ENCODE measurements at places on chromosomes 7 and 10.

GRCh38 chr10:30591249-30591670, 38.3 kb downstream of the LYZL2 start:
- peak; percentile 9 for DNase-seq

DNA sequence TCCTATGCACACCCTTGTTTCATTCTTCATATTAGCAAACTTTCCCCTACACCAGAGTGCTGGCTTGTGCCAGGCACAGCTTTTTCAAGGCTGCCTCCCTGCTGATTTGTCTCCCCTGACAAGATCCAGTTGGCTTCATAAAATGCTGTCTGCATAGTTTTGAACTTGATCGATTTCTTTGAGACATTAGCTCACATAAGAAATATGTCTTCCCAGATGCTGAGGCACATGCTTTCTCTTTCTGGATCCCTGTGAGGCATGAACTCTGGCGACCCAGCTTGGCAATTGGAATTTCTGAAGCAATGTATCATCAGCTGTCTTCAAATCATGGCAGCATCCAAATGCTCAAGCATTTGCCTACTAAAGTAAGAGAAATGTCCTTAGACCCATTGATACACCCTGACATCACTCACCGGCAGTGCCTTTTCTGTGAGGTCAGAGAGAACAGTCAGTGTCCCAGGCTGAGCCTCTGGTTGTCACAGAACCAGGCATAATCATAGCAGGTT, 616.4 kb upstream of the GHITM start:
- DNase-seq = no peak

GRCh38 chr7:134599371-134599770, 47.3 kb upstream of the BPGM start:
- no peak for DNase-seq

DNA sequence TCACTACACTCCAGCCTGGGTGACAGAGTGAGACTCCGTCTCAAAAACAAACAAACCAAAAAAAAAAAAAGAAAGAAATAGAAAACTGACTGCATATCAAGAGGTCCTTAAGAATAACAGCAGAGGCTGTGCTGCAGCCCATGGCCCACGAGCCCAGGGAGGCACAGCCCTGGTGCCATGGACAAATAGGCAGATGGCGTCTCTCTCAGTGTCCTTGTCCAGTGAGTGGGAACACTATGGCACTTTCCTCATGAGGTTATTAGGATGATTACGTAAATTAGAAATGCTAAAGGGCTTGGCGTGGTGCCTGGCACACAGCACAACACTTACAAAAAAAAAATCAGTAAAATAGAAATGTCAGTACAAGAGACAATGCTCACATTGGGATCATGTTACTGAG, 33.4 kb upstream of the PFKP start:
- no peak for DNase-seq

- DNase-seq = no peak
Measured at GRCh38 chr7:13017881-13018280, 330.4 kb downstream of the ARL4A start.

DNA sequence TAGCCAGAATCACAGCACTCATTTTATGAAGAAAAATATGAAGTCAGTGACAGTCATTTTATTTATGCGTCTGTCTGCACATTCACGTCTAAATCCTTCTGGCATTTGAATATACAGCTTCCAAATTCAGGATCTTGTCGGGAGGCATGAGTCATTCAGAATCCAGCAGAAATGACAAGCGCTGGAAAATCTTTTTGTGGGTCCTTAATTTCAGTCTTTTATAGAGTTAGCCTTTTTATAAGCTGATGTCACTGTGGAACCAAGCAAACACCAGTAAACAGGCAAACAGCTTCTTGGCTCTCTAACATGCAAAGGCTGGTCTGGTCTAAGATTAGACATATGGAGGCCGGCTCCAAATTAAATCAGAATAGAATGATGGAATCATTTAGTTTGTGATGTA, 388.2 kb upstream of the TEX47 start:
- DNase-seq = no peak

Data from T-helper 2 cell treated with Interferon-gamma antibody and Interleukin-4, amounts not matched to agents 5 μg/mL and 100 μg/mL, for 36 hours (primary cell).